ENCODE measurements at places on chromosomes 3 and 15.

GRCh38 chr3:156264771-156265170 is 144.4 kb downstream of the KCNAB1 start:
- no peaks in the 10 kb centered on the region for H3K36me3 ChIP-seq
- H3K4me1 ChIP-seq, result no peaks in the 10 kb centered on the region
- H3K4me3 ChIP-seq, result no peak overlapping the region

DNA sequence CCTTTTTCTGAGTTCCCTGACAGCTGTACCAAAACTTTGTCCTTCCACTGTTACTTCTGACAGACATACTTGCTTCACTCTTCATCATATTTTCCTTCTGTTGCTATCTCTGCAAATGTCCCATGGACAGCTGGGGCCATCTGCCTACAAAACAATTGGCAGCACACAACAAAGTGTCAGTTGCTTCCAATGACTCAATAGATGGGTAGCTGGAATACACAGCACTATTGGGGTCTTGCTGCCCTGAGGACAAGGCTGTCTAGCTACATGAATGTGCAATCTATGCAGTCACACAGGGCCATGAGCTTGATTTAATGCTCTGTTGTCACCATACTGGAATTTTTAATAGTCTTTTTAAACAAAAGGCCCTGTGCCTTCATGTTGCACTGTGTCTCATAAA is 192.8 kb downstream of the DTWD1 start:
- H3K4me3 ChIP-seq, result no peak overlapping the region
- H3K36me3 ChIP-seq, result no peaks in the 10 kb centered on the region
- H3K27me3 ChIP-seq, result no peaks in the 10 kb centered on the region

DNA sequence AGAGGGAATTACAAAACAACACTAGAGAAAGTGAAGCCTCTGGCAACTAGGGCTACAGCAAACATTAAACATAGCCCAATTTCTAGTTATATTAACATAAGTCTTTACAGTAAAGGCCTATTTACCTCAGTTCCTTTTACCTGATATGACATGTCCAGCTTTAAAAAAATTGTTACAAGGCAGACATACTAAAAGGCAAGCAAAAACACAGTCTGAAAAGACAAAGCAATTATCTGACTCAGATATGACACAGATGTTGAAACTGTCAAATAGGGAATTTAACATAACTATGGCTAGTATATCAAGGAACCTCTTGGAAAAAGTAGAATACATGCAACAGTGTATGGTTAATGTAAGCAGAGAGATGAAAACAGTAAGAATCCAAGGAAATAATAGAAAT is 238.6 kb downstream of the RAP2B start:
- DNase-seq, result no peak
- no peaks in the 10 kb centered on the region for H3K36me3 ChIP-seq
- no peak overlapping the region for H3K27ac ChIP-seq
- no peaks in the 10 kb centered on the region for H3K27me3 ChIP-seq

DNA sequence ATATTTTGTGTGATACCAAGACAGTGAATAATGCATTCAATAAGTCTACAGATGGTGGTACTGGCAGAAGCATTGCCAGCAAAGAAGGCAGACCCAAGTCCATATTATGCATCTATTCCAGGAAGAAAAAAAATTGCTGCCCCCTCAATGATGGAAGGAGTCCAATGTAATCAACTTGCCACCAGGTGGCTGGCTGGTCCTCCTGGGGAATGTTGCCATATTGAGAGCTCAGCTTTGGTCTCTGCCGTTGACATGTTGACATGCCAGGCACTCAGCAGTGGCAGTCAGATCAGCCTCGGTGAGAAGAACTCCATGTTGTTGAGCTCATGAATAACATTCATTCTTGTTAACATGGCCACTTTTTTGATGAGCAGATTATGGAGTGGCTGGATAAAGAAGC is 298.5 kb downstream of the IGSF11 start:
- no peak for DNase-seq
- no peaks in the 10 kb centered on the region for H3K36me3 ChIP-seq
- H3K27me3 ChIP-seq, result no peaks in the 10 kb centered on the region

DNA sequence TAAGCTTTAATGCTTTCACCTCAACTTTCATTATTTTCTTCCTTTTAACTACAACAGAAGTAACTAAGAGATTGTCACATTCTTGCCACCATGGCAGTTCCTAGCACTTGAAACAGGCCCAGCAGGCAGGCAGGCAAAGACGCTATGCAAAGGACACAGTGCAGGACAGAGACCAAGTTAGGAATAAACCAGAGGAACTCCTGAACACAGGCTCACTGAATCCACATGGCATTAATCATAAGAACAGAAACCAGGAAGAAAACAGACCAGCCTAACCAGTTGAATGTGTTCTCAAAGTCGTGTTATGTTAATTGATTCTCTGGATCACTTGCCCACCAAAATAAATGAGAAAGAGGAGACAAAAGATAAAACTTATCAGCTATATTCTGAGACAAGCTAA is 397.6 kb downstream of the TBL1XR1 start:
- no peaks in the 10 kb centered on the region for H3K36me3 ChIP-seq
- H3K27ac ChIP-seq, result no peak overlapping the region
- no peaks in the 10 kb centered on the region for H3K4me1 ChIP-seq
- H3K4me3 ChIP-seq, result no peak overlapping the region
- H3K27me3 ChIP-seq, result no peaks in the 10 kb centered on the region

GRCh38 chr15:68414591-68414990 is 17.4 kb downstream of the ITGA11 start:
- peaks cover 3% of the 10 kb centered on the region for H3K4me1 ChIP-seq
- H3K36me3 ChIP-seq, result no peaks in the 10 kb centered on the region
- DNase-seq, result no peak
- no peak overlapping the region for H3K27ac ChIP-seq

GRCh38 chr3:52846432-52846965 is 11.7 kb upstream of the MUSTN1 start:
- no peak overlapping the region for H3K27ac ChIP-seq
- no peaks in the 10 kb centered on the region for H3K27me3 ChIP-seq
- no peak overlapping the region for H3K4me3 ChIP-seq
- peaks cover 15% of the 10 kb centered on the region for H3K36me3 ChIP-seq

- no peaks in the 10 kb centered on the region for H3K36me3 ChIP-seq
- no peak for DNase-seq
- H3K4me1 ChIP-seq, result no peaks in the 10 kb centered on the region
- H3K4me3 ChIP-seq, result no peak overlapping the region
- no peaks in the 10 kb centered on the region for H3K27me3 ChIP-seq
- no peak overlapping the region for H3K27ac ChIP-seq
These were observed 93.0 kb upstream of the SLC25A36 start for GRCh38 chr3:140848666-140849065.

- H3K27me3 ChIP-seq, result no peaks in the 10 kb centered on the region
- no peaks in the 10 kb centered on the region for H3K36me3 ChIP-seq
- peaks cover 16% of the 10 kb centered on the region for H3K4me1 ChIP-seq
These were observed 109.8 kb downstream of the EEFSEC start for GRCh38 chr3:128263118-128263517.

- DNase-seq, result no peak
- no peaks in the 10 kb centered on the region for H3K27me3 ChIP-seq
- H3K27ac ChIP-seq, result no peak overlapping the region
- no peaks in the 10 kb centered on the region for H3K36me3 ChIP-seq
- H3K4me3 ChIP-seq, result no peak overlapping the region
- H3K4me1 ChIP-seq, result no peaks in the 10 kb centered on the region
These were observed 514.4 kb upstream of the PROK2 start for GRCh38 chr3:72299321-72299802.

DNA sequence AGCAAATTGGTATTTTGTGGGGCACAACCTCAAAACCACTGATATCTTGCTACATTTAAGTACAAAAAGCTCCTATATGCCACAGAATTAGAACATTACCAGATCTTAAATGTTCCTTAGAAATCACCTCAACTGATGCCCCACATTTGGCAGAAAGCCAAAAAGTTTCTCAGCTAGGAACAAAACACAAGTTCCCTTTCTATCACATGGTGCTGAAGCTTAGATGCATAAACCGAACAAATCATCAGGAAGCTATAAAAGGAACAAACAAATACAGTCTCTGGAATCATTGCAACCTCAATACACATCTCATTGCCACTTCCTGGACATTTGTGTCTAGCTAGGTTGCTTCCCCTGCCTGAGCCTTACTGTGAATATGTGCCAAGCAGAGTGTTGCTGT is 492.6 kb downstream of the LPP start:
- H3K4me3 ChIP-seq, result no peak overlapping the region
- no peak overlapping the region for H3K27ac ChIP-seq
- H3K4me1 ChIP-seq, result no peaks in the 10 kb centered on the region
- H3K27me3 ChIP-seq, result no peaks in the 10 kb centered on the region
- no peaks in the 10 kb centered on the region for H3K36me3 ChIP-seq
- no peak for DNase-seq

- no peaks in the 10 kb centered on the region for H3K36me3 ChIP-seq
- no peak within 1 kb of the TSS for H3K27ac ChIP-seq
- peak within 1 kb of the TSS; percentile 71 for H3K4me3 ChIP-seq
- peaks cover 7% of the 10 kb centered on the region for H3K4me1 ChIP-seq
- DNase-seq, result peak; percentile 91
- peaks cover 24% of the 10 kb centered on the region for H3K27me3 ChIP-seq
These were observed at the start of gene GATM for GRCh38 chr15:45378149-45378912. Gene GATM, minus strand, starts transcription at chr15:45378544. Its CDS starts 91 bp downstream, at chr15:45378453.

- H3K27ac ChIP-seq, result no peak overlapping the region
- H3K27me3 ChIP-seq, result no peaks in the 10 kb centered on the region
- no peaks in the 10 kb centered on the region for H3K36me3 ChIP-seq
These were observed 83.6 kb downstream of the ARPP21 start for GRCh38 chr3:35722902-35723301.

DNA sequence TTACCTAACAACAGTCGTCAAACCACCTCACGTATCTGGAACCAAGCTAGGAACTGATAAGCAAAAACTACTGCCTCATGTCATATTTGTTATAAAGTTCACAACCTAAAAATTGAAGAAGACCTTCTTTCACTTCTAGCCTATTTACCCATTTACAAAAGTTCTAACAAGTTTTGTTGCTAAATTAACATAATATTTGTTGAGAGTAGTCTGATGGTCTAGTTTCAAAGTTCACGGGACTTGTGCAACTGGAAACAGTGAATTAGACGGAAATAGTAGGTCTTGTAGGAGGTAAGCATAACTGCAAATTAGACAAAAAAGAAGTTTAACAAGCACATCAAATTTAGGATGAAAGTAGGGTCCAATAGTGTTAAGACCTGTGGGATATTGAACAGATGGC is 51.9 kb downstream of the CCR4 start:
- peaks cover 3% of the 10 kb centered on the region for H3K4me1 ChIP-seq
- no peaks in the 10 kb centered on the region for H3K27me3 ChIP-seq
- no peak overlapping the region for H3K4me3 ChIP-seq

GRCh38 chr3:102699819-102700140 is 265.0 kb downstream of the ZPLD1 start:
- no peak overlapping the region for H3K27ac ChIP-seq
- no peaks in the 10 kb centered on the region for H3K27me3 ChIP-seq
- no peak for DNase-seq
- H3K4me3 ChIP-seq, result no peak overlapping the region

DNA sequence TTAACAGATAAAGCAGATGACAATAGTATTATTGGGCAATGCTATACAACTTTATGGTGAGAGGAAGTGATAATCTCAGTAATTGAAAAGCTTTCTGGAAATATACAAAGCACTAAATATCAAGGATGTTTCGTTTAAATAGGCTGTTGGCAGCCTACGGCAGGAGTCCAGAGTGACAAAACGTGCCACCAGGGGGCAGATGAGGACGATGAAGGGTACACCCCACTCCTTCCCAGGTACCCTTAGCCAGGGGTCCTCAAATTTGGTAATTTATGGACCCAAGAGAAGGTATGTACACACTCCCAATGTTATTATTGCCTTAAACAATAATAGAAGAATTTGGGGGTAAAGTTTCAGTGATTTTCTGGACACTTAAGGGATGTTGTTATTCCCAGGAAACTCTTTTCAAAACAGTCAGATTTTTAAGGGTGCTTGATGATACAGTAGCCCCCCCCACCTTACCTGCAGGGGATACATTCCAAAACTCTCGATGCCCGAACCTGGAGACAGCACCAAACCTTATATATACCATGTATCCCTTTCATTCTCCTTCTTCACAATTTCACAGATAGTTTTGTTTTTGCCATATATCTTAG is 1.4 kb upstream of the MAGEL2 start:
- DNase-seq, result peak; percentile 16
- H3K4me3 ChIP-seq, result no peak overlapping the region
- no peak overlapping the region for H3K27ac ChIP-seq
- H3K36me3 ChIP-seq, result peaks cover 1% of the 10 kb centered on the region
- H3K4me1 ChIP-seq, result no peaks in the 10 kb centered on the region

GRCh38 chr3:155184011-155184410 is 103.9 kb downstream of the MME start:
- no peaks in the 10 kb centered on the region for H3K4me1 ChIP-seq
- no peaks in the 10 kb centered on the region for H3K27me3 ChIP-seq
- no peaks in the 10 kb centered on the region for H3K36me3 ChIP-seq
- H3K27ac ChIP-seq, result no peak overlapping the region

DNA sequence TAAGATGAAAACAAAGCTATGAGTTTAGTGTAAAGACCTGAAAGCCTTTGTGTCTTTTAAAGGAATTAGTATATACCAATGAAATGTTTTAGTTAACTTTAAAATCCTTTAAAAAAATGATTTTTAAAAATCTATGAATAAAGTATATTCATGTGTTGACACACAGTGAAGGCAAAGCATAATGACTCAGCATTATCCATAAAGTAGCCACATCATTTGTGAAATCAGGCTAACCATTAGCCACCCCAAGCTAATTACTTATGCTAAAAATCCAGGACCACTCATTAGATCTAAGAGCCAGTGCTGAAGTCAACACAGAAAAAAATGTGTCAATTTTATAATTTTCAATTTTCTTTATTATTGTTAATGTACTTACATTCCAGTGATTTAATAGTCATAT is 310.2 kb downstream of the TBC1D5 start:
- H3K27ac ChIP-seq, result no peak overlapping the region
- no peak overlapping the region for H3K4me3 ChIP-seq
- no peaks in the 10 kb centered on the region for H3K27me3 ChIP-seq
- no peak for DNase-seq
- H3K4me1 ChIP-seq, result no peaks in the 10 kb centered on the region

- DNase-seq, result peak; percentile 93
- H3K36me3 ChIP-seq, result no peaks in the 10 kb centered on the region
- peaks cover 50% of the 10 kb centered on the region for H3K4me1 ChIP-seq
These were observed 102.1 kb downstream of the LINGO1 start for GRCh38 chr15:77530576-77530975.

DNA sequence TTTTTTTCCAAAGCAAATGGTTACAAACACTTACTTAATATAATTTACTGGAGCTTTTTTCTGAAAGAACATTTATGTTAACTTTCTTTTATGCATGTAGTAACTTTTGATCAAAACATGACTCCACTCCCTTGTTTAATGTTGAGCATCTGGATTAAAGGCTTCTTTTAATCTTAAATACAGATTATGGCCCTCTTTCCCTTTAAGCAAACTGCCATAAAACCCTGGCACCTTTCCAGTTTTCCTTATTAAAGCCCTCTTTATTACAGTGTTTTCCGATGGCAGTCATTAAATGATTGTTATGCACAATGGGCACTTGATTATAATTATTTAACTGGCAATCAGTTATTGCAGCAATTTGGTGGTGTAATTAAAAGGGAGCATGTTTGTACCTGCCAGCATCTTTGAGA is 167.0 kb downstream of the VGLL4 start:
- no peaks in the 10 kb centered on the region for H3K27me3 ChIP-seq
- no peaks in the 10 kb centered on the region for H3K4me1 ChIP-seq
- no peak overlapping the region for H3K27ac ChIP-seq
- H3K36me3 ChIP-seq, result no peaks in the 10 kb centered on the region

- no peaks in the 10 kb centered on the region for H3K36me3 ChIP-seq
- no peak for DNase-seq
- H3K27ac ChIP-seq, result no peak overlapping the region
- peaks cover 4% of the 10 kb centered on the region for H3K4me1 ChIP-seq
- H3K4me3 ChIP-seq, result no peak overlapping the region
- H3K27me3 ChIP-seq, result no peaks in the 10 kb centered on the region
These were observed 87.2 kb downstream of the MB21D2 start for GRCh38 chr3:192830291-192831110.
